CD4-positive, alpha-beta T cell treated with Interleukin-15 for 1 hour (primary cell): ENCODE measurements at places on chromosomes 4 and X.

DNA sequence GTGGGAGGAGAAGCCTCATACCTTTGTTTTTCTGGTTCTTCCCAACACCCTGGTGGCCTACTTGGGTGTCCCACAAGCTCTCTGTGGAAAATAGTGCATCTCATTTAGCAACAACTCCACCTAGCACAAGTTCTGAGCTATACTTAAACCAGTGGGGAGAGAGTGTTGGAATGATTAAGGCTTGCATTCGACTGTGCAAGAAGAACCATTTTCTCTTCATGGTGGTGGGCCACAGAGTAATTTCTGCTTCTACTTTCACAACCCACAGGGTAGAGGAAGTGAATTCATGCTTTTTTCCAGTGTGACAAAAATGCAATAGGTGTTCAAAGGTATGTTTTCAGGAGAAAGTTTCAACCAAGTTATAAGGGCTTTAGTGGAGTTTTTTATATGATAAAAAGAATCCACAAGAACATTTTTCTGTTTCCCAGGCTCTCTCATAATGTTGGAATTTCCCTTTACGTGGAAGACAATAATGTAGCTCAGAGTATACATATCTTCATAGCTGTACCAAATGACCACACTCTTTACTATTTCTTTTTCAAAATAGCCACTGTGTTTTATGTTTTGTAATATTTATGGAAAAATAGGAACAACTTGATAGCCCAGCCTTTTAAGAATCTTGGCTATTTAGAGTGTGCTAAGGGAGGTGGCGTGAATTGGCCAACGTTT is 80.3 kb upstream of the HHIP start:
- no peak for DNase-seq

GRCh38 chr4:133440404-133440803 is 291.3 kb downstream of the PCDH10 start:
- no peak for DNase-seq

DNA sequence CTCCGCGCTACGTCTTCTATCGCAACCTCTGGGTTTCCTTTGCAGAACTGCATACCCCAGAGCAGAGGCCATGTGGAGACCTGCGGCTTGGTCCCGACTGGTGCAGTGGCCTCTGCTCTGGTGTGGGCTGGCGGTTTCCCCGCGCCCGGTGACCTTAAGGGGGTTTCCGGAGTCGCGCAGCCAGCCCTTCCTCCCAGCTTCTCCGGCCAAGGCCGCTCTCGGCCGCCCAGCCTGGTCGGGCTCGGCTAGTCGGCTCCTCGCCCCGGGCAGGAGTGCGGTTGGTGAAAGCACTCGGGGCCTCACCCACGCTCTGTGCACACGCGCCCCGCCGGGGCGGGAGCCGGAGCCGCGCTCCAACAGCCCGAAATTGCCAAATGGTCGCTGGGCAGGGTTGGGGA is 84.9 kb downstream of the BCOR start:
- DNase-seq = no peak

DNA sequence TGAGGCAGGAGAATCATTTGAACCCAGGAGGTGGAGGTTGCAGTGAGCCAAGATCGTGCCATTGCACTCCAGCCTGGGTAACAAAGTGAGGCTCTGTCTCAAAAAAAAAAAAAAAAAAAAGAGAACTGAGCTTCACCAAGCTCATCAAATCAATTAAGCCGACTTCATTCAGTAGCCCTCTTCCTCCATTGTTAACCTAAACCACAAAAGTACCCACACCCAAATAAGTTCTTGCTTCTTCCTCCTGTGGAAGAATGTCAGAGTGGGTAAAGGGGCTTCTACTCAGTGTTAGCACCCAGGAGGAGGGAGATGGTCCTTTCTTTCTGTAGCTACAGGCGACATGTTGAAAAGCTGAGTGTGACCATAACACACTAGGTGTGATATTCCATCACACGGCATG is 58.6 kb upstream of the CHRNA9 start:
- DNase-seq = no peak

DNA sequence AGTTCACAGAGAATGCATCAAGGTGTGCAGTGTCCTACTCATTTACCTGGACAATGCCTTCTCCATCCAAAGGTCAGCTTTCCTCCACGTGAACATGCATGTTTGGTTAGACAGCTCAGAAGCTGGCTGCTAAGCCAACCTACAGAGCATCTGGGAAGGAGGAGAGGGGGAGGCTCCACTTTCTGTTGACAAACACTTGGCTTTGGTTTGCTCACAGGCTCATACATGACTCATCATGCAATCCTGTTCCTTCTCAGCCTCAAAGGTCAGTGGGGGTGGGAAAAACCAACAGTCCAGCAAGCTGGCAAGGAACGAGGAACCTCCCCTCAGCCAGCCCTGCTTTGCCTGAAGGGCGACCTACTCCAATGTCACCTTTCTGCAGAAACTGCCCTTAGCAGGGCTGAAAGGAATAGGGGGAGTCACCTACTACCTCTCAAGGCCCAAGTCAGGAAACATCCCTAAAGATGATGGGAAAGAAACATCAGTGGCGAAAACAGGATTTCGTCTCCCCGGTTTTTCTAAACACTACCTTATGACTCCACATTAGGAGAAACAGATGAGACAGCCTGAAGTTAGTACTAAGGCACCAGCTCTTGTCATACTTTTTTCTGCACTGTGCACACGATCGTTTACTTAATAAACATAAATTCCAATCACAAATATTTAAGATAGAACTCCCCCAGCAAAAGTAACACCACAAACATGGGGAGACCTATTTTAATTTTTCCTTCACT is 37.9 kb downstream of the RELL1 start:
- DNase-seq = peak; percentile 29
